Fibroblast of lung (primary cell): ENCODE measurements at places on chromosomes 13 and 19.
A peak's percentile ranks its signal among the peaks of the same experiment; 100 is the strongest.

DNA sequence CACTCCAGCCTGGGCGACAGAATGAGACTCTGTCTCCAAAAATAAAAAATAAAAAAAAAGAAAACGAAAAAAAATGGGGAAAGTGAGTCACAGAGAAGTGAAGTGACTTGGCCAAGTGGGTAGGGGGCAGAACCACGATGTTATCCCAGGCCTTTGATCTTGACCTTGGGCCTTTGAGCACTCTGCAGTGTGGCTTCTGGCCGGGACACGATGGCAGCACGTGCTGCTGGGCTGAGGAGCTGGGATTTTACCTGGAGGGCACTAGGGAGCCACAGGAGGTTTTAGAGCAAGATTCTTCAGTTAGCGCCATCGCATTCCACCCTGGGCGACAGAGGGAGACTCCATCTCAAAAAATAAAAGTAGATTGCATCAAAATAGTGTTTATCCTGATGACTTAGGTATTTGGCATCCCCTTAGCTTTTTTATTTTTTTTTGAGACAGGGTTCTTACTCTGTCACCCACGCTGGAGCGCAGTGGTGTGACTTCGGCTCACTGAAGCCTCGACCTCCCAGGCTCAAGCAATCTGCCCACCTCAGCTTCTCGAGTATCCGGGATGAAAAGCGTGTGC lies 4.3 kb upstream of the TLE5 start:
- no peak for DNase-seq

DNA sequence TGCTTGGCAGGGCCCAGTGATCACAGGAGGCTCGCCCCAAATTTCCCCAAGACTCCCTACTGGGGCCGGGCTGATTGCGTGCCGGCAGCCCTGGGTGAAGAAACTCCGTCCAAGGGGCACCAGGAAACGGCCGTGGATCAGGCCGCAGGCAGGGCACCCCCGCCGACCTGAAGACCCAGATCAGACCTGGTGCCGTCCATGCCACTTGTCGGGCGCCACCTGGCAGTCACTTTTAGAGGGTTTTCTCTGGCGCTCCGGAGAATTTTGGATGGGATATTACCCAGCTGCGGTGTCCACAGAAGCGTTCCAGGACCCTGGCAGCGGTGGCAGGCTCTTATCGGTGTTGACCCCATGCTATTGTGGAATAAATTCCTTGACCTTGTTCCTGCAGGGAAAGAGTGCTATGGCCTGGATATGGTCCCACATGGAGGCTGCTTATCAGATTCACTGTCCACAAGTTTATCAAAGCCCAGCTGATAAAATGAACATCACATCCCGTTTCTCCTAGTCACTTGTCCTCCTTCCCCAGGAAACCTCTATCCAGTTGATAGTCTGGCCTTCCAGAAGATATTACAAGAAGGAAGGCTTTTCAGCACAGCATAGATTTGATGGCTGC lies 38.2 kb downstream of the IGFL2 start:
- no peak for DNase-seq

GRCh38 chr13:43347877-43348276 lies 324.5 kb downstream of the DNAJC15 start:
- DNase-seq, result no peak

DNA sequence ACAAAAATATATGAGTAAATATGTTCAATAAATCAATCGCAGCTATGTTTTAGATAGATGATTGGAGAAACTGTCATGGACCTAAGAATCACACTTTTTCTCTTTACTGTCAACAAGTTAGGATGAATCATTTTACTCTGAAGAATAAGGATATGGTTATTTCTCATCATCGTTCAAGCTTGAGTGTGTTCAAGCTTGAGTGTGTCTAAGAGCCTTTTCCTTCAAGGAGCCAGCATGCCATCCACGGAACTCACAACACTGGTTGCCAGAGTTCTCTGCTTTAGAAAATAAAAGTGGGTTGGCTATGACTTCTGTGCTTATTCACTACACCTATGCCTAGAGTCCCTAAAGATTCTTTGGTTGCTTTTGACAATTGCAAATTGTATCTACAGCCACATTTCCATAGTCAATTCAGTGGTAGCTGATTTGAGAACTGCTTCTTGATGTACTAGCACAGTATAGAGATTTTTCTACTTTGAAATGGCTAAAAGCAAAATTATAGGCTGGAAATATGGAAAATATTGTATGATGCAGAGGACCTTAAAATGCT lies 58.1 kb upstream of the SCEL start:
- peak; percentile 27 for DNase-seq

- DNase-seq, result no peak
Measured at GRCh38 chr19:3665681-3666544, 34.4 kb downstream of the PIP5K1C start.

DNA sequence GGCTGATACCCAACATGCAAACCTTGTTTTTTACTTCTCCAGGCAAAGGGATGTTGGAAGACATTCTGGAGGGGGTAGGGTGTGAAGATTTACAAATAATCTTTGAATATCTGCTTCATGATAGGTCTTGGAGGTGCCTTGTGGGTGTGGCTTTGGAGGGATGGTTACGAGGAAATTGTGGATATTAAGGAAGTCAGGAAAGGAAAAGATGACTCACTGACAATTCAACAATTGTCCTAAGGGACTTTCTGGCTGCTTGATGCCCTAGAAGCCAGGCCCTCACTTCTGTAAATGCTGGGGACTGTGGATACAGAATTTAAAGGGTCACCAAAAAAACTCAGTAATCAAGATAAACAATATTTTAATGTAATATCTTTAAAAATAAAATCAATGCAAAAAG lies 37.4 kb upstream of the ZNF527 start:
- DNase-seq, result no peak

DNA sequence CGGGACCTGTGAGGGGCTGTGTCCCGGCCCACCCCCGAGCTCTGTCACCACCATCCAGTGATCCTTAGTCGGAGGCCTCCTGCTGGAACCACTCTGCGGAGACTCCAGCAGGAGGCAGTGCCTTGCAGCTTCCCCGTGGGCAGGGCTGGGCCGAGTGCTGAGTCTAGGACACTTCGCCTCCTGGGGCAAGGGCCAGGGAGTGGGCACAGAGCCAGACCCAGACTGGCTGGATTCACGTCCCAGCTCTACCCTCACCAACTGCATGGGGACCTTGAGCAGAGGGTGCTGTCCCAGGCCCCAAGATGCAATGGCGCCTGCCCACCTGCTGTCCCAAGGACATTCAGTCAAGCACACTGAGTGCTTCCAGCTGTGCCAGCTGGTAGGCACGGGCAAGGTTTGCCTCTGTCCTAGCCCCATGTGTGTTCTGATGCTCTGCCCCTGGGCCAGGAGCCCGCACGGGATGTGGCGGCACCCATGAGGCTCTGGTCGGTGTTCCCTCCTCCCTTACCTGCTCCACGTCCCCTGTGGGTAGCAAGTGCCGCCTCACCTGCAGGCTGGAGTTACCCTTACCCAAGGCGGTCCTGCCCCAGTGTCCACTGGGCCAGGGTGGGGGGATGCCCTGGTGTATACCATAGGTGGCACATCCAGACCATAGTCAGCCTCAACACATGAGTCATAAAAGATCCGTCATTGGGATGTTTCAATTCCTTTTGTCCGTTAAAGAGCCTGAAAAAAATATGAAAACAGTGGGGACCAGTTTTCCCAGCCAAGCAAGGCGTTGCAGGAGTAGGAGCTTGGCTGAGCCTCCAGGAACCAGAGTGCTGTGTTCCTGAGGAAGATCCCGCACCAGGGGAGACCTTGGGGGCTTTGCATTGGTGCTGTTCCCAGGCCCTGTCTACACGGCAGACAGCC lies 7.4 kb downstream of the FZR1 start:
- DNase-seq, result no peak

GRCh38 chr19:12666265-12667048 lies at the start of the genes MAN2B1 and WDR83:
MAN2B1 (minus strand) TSS chr19:12666742; CDS start chr19:12666701, 41 bp downstream.
WDR83 (plus strand) TSS chr19:12666807; CDS start chr19:12669791, 2,984 bp downstream.
- DNase-seq, result peak; percentile 48

GRCh38 chr19:1416014-1416841 lies 8.8 kb downstream of the DAZAP1 start:
- peak; percentile 40 for DNase-seq

DNA sequence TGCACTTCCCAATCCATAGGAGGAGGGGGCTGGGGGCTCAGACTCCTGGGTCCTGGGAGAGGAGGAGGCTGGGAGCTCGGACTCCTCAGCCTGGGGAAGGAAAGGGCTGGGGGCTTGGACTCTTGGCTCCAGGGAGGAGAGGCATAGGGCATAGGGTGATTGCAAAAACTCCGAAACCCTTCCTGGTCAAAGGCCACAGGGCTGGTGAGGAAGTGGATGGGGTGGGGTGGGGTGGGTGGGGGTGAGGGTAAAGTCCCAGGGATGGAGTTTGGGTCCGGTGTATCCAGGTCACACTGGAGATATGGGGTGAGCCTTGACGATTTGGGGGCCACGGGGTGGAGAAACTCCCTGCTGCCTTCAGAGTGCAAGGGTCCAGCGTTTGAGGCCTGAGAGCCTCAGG lies 2.8 kb downstream of the MYH14 start:
- DNase-seq, result no peak

- no peak for DNase-seq
Measured at GRCh38 chr13:35731471-35731870, 255.0 kb upstream of the MAB21L1 start.

DNA sequence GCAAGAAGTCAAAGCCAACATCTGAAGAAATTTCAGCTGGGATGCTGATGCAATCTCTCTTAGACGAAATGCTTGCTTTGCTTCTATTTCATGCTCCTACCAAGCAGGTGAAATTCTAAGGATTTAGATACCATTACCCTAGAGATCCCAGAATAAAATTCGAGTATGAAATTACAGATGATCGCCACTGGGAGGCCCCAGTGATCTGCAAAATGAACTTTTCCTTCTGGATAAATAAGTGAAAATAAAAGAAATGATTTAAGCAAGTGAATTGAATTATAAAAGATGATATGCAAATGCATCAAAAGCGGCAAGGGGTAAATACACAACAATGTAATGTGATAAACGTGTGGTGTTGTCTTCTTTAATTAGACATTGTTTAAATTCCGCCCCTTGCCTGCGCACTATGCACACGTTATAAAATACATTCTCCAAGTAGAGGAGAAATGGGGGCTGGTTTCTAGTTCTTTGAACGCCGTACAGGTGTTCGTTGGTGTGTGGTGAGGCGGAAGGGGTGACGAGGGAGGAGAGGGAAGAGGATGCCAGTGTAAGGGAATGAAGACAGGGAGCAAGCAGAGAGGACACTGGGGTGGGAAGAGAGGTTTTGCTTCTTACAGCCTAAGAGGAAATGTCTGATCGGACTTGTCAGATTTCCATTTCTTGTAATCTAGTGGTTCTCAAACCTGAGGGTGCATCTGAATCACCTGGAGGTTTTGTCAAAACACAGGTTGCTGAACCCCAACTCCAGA lies 58.0 kb downstream of the ERCC5 start:
- DNase-seq, result peak; percentile 44

- DNase-seq, result no peak
Measured at GRCh38 chr19:7250057-7250596, 44.1 kb downstream of the INSR start.

DNA sequence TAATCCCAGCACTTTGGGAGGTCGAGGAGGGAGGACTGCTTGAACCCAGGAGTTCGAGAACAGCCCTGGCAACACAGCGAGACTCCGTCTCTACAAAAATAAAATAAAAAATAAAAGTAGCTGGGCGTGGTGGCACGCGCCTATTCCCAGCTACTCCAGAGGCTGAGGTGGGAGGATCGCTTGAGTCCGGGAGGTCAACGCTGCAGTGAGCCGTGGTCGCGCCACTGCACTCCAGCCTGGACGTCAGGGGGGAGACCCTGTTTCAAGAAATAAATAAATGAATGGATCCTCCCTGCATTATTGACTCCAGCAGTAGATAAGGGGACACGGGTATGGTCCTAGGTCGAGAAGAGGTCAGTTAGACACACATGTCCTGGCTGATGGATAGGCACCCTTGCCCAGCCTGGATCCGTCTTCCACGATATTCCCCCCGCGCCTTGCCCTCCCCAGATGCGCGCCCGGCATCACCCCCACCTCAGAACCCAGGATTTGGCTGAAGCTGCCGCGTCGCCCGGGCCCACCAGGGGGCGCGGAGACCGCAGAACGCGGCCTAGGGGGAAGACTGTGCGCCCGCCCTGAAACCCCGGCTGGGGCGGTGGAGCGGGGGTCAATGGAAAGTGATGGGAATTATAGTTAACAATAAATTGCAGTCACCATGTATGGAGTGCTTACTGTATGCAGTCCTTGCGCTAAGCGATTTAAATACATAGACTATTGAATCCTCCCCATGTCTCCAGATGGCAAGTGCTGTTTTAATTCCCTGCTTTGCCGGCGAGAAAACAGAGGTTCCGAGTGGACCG lies 2.1 kb upstream of the HOOK2 start:
- peak; percentile 81 for DNase-seq

DNA sequence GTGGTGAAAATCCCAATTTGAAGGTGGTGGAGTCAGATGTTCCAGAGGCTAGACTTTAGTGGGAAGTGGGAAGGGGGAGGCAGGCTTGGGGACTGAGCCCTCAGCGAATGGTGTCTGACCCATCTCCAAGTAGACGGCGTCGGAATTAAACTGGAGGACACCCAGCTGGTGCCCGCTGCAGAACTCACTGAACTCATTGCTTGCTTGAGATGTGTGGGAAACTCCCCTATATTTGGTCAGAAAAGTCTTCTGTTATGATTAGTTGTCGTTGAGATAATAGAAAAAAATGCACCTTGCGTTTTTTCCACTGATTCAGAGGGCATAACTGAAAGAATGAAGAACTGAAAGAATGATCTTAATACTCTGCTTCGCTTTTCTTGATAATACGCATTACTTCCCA lies 871 bp upstream of the ZNF583 start:
- peak; percentile 14 for DNase-seq

GRCh38 chr13:48579165-48579918 lies 46.5 kb upstream of the RCBTB2 start:
- DNase-seq, result no peak

- peak; percentile 84 for DNase-seq
Measured at GRCh38 chr13:72141855-72142519, 275.0 kb upstream of the DACH1 start.

GRCh38 chr13:111429064-111429558 lies 108.7 kb downstream of the TEX29 start:
- peak; percentile 27 for DNase-seq

- DNase-seq, result no peak
Measured at GRCh38 chr13:99628442-99628841, 127.2 kb downstream of the TM9SF2 start.

GRCh38 chr13:59126474-59126873 lies 1037.3 kb downstream of the DIAPH3 start:
- DNase-seq, result no peak

DNA sequence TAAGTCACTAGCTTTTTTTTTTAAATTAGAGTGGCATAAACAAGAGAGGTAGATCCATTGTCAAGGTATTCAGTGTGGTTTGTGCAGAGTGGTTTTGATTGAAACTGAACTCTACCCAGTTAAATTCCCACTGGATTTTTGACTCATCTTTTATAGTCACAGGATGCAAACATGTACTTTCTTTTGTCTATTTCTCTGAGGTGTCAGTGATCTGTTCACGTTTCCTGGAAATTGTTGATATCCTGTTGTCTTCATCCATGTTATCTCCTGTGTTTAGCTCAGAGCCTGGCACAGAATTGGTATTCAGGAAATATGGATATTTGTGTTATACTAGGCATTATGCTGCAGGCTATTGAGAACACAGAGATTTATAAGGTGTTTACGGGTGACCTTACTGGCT lies 119.7 kb downstream of the PCCA start:
- no peak for DNase-seq

- DNase-seq, result peak; percentile 84
Measured at GRCh38 chr13:26965952-26966700, 205.5 kb downstream of the USP12 start.

- peak; percentile 10 for DNase-seq
Measured at GRCh38 chr13:66691149-66691548, 539.0 kb downstream of the PCDH9 start.
